ENCODE measurements at places on chromosomes 16 and 17.

DNA sequence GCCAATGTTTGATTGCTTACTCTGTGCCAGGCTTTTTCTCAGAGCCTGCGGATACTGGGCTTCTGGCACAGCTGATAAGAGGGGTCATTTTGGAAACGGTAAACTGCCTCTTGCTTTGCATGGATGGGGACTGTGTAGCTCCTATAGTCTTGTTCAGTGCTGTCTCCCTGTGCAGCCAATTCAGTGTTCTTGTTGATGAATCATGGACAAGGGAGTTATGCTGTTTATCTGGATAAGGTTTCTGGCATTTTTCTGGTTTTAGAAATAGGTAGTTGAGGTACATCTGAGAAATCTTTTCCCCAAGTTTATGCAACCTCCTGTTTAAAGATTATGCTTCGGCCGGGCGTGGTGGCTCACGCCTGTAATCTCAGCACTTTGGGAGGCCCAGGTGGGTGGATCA, 16.7 kb upstream of the TANGO6 start:
- DNase-seq = no peak

- DNase-seq = no peak
Measured at GRCh38 chr16:53565296-53565863, 62.4 kb upstream of the AKTIP start.

- DNase-seq = no peak
Measured at GRCh38 chr16:86452451-86452850, 57.9 kb upstream of the FOXF1 start.

GRCh38 chr16:4313563-4314531, 2.0 kb upstream of the GLIS2 start:
- DNase-seq = peak; percentile 72

DNA sequence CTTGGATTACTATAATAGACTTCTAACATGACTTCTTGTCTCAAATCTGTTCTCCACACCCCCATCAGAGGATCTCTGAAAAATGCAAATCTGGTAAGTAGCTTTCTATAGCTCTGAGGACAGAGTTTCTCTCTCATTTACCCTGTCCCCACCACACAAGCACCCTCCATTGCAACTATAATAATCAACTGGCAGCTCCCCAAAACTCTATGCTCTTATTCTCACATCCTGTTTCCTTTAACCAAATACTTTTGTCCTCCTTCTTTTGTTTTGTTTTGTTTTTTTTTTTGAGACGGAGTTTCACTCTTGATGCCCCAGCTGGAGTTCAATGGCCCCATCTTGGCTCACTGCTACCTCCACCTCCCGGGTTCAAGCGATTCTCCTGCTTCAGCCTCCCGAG, 73.4 kb downstream of the HELZ start:
- no peak for DNase-seq

DNA sequence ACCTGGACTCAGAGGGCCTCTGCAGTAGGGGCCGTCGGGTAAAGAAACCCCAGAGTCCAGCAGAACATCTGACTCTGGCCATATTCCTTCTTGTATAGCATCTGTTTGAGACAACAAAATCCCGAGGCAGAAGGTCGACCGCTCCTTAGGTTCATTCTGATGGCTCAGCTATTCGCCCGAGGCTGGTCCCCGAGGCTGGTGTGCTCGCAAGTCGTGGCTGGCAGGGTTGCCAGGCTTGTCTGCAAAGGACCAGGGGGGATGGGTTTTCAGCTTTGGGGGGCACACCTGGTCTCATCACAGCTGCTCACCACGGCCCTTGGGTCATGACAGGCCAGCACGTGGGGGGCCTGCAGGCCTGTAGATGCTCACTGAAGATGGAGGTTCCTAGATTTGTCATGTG, 119.1 kb downstream of the BANP start:
- no peak for DNase-seq

- DNase-seq = no peak
Measured at GRCh38 chr17:80716986-80717719, 172.5 kb downstream of the RPTOR start.

- no peak for DNase-seq
Measured at GRCh38 chr16:75286389-75286788, 35.0 kb upstream of the BCAR1 start.

GRCh38 chr16:50812876-50813466, 71.1 kb downstream of the CYLD start:
- DNase-seq = no peak

DNA sequence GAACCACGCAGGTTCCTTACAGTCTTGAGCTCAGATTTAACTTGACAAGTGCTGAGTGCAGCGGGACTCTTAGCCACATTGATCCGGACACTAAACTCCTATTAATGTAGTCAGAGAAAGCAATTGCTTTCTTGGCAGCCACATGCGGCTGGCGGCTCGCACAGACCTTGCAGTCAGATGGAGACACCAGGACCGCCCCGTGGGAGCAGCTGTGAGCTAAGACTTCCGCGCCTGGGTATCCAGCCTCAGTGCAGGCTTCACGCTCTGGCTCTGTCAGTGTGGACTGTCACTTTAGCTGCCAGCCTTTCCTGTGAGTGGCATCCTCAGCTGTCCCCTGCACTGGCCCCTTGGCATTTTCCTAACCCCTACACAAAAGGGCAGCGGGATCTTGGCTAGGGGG, 80.9 kb upstream of the NLRP1 start:
- DNase-seq = no peak

DNA sequence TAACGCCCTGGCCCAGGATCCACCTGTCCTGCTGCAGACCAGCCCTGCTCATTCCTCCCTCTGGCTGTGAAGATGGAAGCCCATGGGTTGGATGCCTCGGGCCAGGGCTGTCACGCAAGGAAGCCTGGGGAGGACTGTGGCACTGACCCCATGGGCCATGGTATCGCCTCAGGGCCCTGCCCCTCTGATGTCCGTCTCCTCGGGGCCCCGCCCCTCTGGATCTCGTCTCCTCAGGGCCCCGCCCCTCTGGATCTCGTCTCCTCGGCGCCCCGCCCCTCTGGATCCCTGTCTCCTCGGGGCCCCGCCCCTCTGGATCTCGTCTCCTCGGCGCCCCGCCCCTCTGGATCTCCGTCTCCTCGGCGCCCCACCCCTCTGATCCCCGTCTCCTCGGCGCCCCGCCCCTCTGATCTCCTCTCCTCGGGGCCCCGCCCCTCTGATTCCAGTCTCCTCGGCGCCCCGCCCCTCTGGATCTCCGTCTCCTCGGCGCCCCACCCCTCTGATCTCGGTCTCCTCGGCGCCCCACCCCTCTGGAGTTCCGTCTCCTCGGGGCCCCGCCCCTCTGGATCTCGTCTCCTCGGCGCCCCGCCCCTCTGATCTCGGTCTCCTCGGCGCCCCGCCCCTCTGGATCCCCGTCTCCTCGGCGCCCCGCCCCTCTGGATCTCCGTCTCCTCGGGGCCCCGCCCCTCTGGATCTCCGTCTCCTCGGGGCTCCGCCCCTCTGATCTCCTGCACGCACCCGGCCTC, 24.0 kb downstream of the METRNL start:
- DNase-seq = peak; percentile 85

DNA sequence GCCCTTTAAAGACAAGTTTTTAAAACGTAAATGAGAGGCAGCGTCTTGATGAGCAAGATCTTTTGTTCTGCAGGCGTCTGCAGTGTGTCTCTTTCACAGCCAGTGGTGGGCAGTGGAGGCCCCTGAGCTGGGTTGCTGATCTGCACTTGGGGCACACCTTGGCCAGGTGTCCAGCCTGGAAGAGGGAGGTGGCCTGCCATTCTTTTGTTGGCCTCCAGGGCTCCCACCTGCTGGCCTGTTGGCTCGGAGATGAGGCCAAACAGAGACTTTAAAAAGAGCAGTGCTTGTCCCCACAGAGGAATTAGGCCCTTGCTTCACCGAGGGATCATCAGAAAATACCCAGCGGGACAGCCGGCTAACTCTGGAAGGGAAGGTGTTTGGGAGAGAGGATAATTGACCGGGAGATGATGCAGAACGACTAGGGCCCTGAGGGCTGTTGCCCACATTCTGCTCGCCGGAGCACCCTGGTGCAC, 145.9 kb upstream of the PLCG2 start:
- no peak for DNase-seq

GRCh38 chr16:78962457-78962929, 638.0 kb downstream of the MAF start:
- DNase-seq = no peak

DNA sequence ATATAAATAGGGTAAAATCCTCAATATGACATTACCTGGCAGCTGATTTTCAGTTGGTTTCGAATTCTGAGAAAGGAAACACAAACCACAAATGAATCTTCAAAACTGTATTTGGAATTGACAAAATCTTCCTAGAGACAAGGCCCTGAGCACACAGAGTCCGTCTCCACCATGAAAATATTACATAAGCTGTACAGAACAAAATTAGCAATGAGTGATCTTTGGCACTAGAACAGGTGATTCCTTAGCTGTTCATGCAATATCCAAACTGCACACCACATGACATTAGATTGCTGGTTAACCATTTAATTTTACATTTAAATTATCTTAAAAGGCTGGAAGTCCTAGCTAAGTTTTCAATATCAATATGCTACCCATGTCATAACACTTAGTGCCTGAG, 31.7 kb downstream of the GJC1 start:
- no peak for DNase-seq

DNA sequence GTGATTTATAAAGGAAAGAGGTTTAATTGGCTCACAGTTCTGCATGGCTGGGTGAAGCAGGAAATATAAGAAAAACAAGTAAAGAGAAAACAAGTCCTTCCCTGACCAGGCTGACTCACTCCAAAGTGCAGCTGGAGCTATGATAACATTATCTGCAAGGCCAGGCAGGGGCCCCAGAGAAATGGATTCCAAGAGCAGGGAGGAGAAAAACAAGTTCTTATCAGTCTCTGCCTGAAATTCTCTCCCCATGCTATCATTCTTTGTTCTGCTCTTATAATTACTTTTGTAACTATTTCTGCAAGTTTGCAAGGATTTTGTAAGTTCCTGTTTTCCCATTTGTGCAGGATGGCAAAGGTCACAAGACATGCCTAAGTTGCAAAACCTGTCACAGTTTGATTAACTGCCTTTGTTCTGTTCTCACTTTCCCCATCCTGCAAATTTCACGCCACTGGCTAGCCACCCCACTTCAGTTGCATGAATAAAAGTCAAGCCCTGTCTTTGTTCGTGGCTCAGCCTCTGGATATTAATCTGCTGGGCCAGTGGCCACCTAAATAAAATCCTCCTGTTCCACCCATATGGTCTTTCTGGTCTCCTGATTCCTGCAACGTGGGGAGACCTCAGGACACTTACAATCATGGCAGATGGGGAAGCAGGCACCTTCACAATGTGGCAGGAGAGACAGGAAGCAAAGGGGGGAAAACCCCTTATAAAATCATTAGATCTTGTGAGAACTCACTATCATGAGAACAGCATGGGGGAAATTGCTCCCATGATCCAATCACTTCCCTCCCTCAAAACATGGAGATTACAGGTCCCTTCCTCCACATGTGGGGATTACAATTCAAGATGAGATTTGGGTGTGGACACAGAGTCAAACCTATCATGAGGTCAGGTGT, 13.1 kb downstream of the ABCA9 start:
- DNase-seq = no peak

DNA sequence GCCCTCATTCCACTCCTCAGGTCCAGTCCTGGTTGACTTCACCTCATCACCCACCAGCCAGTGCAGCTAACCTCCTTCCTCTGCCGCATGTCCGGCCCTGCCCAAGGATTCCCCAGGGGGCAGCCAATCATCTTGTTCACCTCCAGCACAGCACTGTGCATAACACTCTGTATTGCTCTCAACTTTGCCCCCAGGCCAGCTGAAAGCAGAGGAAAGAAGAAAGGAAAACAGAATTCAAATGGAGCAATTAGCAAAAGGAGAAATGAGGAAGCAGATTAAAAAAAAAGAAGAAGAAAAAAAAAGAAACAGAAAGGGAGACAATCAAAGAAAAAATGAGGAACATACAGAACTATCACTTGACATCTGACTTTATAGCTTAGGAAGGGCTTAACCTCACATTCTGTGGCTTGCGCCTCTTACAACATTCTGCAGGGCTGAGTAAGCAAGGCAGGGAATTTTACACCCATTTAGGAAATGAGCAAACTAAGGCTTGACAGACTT, 26.1 kb downstream of the GAS7 start:
- no peak for DNase-seq

- no peak for DNase-seq
Measured at GRCh38 chr17:56939869-56940484, 20.9 kb downstream of the COIL start.

All from 8988T (cell line).